ENCODE measurements at places on chromosomes 5 and 9.

DNA sequence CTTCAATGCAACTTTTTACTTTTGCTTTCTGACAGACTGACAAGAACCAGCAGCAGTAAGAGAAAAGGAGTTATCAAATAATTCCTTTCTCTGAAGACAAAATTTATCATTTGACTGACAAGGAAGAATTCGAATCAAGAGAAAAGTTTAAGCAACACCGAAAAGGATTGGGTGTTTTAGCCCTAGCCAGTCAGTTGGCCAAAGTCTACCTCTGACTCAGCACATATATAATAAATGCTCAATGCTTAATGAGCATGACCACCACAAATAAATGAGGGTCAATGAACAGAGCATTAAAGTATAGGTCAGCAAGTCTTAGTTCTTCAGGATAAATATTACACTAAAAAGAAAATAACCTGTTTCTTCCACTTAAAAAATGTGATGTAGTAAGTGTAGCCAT lies 1603.5 kb upstream of the C9orf72 start:
- DNase-seq, result no peak

DNA sequence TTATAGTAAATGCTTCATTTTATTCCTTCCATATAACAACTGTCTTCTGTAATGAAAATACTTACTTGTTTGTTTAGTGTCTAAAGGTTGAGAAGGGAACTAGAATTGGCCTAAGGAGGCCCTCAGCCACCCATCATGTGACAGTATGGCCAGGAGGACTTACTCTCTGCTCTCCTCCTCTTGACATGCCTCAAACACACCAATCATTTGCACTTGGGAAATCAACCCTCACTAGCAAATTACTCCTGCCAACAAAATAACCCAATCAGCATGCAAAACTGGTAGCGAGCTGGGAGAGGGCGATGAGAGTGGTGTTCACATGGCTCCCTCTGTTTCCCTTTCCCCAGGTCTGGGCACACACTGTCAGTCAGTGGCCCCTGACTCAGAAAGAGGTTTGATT lies 58.6 kb upstream of the MEF2C start:
- no peak for DNase-seq

- no peak for DNase-seq
Measured at GRCh38 chr5:131536850-131537448, 98.1 kb downstream of the RAPGEF6 start.

DNA sequence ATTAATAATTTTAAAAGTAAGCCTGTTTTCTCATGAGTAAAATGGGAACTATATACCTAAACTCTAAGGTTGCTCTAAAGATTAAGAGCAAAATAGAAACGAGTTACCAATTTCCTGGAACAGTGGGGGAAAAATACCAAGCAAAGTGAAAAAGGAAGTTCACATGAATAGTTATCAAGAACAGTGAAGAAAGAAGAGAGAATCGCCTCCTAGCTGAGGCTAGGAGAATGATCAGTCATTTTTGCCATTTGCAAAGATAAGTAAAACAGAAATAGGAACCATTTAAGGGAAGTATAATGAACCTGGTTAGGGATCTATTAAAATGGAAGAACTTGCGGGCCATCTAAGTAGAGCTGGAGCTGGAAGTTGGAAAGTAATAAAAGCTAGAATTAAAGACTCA lies 50.7 kb downstream of the P4HA2 start:
- DNase-seq, result no peak

- DNase-seq, result no peak
Measured at GRCh38 chr5:170247363-170247762, 14.6 kb downstream of the C5orf58 start.

GRCh38 chr9:73871636-73872035 lies 625.5 kb upstream of the RORB start:
- DNase-seq, result no peak

DNA sequence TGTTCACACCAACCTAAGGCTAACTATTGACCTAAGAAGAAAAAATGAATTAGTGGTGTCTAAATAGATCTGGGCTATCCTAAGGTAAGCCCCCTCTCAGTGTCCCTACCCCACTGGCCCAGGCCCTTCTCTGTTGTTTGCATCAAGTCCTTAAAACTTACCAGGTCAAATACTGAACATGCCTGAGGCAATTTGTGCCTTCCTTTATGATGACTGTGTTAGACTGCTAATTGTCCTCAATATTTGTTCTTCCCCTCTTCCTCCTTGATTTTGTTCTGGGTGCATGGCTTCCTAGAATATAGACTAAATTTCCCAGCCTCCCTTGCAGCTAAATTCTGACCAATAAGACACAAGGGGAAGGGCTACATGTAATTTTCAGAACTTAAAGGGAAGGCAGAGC lies 199.9 kb downstream of the ADAMTS12 start:
- DNase-seq, result no peak

DNA sequence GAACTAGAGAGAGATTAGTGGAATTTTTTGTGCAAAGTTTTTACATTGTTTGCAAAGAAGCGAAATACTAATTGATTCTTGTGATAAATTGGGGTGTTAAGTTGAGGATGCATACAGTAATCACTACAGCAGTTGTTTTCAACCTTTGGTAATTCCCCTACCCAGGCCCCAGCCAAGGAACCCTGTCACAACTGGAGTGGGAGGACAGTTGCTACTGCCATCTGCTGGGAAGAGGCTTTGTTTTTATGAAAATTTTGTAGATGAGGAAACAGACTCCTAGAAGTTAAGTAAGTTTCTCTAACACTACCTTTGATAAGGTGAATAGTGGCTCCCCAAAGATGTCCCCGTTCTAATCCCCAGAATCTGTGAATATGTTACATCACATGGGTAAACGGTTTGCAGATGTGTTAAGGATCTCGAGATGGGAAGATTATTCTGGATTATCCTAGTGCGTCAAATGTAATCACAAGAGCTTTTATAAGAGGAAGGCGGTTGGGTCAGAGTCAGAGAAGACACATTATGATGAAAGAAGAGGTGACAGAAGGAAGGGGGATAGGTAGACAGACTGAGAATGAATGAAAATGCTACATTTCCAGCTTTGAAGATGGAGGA lies 34.0 kb upstream of the PPP1R2B start:
- peak; percentile 20 for DNase-seq

GRCh38 chr9:33108472-33108871 lies 32.0 kb upstream of the SMU1 start:
- DNase-seq, result no peak

GRCh38 chr5:104431002-104431620 lies 868.5 kb upstream of the NUDT12 start:
- DNase-seq, result no peak

DNA sequence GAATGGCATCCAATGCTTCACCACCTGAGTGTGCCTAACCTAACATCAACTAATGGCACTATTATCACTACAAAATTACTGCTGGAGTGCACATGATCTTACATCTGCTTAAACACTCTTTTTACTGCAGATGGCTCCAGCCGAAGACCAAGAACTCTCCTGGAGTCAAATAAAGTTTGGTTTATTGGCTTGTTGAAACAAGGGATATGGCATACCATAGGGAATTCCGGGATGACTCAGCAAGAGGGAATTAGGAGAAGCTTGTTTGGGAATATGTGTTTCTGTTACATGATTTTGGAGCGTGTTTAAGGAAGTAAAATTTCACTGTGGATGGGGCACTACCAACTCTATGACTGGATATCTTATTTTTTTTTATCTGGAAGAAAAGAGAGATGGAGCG lies 872.6 kb downstream of the DTWD2 start:
- no peak for DNase-seq

DNA sequence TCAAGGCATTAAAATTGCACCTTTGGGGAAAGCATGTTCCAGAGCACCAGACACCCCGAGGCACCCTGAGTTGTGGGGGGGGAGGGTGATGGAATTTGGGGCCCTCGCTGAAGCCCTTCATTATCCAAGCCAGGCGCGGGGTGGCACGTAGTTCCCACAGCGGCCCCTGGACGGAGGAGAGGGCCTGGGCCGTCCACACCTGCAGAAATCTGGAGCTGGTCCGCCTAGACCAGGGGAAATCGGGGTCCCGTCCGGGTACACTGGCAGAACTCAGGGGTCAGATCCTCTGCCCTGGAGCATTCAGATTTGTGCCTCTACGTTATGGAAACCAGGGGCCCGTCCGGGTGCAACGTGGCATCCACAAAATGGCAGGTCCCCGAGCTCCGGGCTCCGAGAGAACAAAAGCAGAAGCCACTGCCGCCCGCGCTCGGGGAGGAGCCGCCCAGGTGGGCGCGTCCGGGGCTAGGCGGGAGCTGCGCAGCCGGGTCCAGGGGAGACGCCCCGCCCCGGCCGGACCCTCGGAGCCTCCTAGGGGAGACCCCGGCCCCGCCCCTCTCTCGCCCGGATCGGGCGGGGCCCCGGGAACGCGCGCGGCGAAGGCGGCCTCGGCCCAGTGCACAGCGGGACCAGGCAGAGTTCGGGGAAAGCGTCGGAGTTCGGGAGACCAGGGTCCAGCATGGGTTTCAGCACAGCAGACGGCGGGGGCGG lies at the start of gene PLEKHG4B:
Gene PLEKHG4B, plus strand, starts transcription at position 613 of the 708 bp plus-strand sequence. Its CDS starts 64 bp downstream, at position 677.
- DNase-seq, result no peak

- DNase-seq, result no peak
Measured at GRCh38 chr5:55699041-55699688, 13.0 kb downstream of the SLC38A9 start.

GRCh38 chr5:14946815-14947620 lies 75.4 kb upstream of the ANKH start:
- DNase-seq, result no peak

DNA sequence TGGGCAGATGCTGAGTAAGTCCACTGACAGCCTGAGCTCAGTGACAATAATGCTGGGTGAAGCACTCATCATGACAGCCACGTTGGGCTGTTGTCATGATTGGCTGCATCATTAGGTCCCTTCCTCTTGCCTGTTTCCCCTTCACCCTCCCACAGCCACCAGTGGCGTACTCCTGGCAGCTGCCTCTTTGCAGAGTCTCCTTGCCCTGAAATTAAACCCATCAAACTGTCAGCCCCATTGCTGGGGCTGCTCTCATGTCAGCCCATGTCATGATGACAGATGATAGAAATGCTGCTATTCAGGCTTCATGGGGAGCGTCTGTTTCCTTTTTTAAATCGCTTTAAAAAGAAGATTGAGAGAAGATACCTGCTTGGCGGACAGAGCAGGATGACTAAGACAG lies 327.4 kb downstream of the AGTPBP1 start:
- no peak for DNase-seq

DNA sequence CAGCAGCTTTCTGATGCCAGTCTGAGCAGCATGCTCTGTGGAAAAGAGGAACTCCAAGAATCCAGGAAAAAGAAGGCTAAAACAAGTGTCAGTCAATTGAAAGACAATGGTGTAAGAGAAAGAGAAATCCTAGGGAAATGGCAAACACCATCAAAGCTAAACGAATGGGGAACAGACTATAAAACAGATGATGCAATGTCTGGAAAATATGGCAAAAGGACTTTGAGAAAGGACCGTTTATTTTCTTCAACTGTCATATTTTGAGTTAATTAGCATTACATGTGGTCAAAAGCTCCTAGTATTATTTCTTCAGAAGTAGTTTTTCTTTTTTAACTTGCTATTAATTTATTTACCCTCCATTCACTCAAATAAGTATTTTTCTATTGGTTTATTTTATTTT lies 465.2 kb downstream of the LRRC70 start:
- DNase-seq, result no peak

DNA sequence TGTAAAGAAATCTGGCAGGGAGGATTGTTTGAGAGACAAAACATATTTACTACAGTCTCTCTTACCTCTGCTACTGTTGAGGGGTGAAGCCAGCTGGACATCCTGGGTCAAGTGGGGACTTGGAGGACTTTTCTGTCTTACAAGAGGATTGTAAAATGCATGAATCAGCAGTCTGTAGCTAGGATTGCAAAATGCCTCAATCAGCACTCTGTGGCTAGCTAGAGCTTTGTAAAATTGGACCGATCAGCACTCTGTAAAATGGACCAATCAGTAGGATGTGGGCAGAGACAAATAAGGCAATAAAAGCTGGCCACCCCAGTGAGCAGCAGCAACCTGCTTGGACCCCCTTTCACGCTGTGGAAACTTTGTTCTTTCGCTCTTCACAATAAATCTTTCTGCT lies 995.8 kb upstream of the CDH6 start:
- no peak for DNase-seq

GRCh38 chr9:69633716-69634115 lies 38.5 kb downstream of the APBA1 start:
- DNase-seq, result no peak

- no peak for DNase-seq
Measured at GRCh38 chr9:120916588-120916987, 10.0 kb downstream of the TRAF1 start.

GRCh38 chr5:1552521-1553255 lies 28.9 kb upstream of the LPCAT1 start:
- peak; percentile 65 for DNase-seq

DNA sequence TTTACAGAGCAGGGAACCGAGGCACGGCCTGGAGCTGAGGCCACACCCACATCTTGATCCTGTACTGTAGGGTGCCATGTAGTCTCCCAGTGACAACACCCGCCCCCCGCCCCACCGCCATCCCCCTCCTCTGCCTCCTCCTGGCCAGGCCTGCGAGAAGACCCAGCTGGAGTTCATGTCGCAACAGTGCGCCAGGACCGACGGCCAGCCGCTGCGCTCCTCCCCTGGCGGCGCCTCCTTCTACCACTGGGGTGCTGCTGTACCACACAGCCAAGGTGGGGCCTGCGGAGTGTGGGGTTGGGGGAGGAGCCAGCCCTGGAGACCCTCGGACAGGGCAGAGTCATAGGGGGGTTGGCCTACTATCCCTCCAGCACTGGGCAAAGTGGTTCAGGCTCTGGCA lies 14.5 kb downstream of the ADAMTS13 start:
- DNase-seq, result no peak

DNA sequence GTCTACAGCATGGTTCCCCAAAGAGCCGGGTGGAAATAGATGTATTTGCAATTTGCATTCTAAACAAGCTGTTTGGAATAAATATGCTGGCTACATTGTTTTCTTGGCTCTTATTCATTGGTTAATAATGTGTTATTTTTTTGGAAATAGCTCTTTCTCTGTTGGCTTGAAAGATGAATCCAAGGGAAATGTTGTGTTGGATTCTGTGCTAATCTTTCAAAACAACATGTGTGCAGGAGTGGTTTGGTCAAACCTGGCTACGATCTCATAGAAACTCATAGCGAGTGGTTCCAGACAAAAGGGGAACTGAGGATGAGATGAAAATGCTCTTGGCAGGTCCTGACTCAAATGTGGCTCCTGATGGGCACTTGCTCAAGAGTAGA lies 63.7 kb upstream of the CXCL14 start:
- no peak for DNase-seq

DNA sequence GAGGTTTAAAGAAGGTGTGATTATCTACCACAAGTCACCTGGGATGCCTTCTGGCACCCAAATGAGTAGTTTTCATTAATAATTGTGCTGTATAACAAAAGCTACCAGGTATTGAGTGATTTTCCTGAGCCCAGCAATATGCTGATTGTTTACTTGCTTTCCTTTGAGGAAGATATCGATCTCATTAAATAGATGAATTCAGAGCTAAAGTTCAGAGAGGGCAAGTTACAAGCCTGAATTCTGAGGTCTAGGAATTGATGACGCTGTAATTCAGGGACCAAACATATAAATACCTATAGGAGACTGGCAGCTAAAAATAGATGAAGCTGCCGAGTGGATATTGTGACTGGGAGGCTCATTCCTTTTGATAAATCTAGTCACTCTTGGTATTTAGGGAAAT lies 1.1 kb downstream of the ERCC6L2 start:
- no peak for DNase-seq

Data from pancreas (tissue), 10 donors.